T-helper 1 cell (primary cell): ENCODE measurements at places on chromosomes 6 and 20.

GRCh38 chr20:19692100-19692499 lies 66.0 kb upstream of the RIN2 start:
- no peak for DNase-seq

- no peak for DNase-seq
These were observed 8.8 kb upstream of the MOG start for GRCh38 chr6:29647927-29648642.

DNA sequence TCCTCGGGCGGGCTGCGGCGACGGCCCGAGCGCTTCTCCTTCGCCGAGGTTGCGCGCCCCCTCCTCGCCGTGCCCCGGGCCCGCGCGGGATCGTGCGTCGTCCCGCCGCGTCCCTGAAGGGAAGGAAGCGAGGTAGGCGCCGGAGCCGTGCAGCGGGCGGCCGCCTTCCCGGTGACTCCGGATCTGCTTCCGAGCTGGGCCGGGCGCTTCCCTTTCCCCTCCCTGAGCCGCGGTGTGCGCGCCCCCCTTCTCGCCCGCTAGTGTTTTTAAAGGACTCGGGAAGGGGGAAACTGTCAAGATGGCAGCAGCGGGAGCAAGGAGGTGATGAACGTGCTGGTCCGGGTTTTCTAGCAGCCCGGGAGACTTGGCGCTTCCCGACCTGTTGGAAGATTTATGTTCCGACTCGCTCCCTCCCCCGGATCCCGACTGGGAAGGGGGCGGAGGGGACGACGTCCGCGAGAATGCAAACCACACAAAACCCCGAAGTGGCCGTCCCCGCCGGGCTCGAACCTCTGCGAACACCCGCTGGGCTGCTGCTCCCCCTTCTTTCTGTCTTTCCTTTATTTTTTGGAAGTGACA lies 744 bp upstream of the FOXO3 start:
- peak; percentile 19 for DNase-seq

DNA sequence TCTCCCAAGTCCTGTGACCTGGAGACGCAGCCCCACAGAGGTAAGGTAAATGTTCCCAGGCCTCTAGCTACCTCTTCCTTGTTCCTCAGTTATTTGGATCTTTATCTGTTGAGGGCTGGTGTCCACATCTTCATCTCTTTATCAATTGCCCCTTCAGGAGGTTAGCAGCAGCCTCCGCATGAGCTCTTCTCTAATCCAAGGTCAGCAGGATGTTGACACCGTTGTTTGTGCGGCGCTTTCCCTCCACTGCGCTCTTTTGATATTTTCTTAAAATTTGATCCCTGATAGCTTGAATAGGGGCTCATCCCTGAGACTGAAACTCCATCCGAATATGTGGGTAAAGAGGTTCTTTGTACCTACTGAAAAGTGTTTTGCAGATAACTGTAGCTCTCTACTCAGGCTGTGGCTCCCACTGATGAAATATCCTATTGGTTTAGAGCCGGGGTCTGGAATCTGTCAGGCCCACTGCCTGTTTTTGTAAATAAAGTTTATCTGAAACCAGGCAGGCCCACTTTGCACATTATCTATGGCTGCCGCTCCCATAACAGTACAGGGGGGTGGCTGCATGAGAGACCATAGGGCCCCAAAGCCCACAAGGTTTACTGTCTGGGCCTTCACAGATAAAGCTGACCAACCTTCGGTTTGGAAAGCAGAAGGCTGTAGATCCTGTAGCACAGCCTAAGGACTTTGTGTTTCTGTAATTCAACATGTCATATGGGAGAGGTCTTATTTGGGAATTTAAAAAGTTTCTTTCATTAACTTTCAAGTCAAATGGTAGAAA lies 362.6 kb downstream of the QKI start:
- DNase-seq: no peak

DNA sequence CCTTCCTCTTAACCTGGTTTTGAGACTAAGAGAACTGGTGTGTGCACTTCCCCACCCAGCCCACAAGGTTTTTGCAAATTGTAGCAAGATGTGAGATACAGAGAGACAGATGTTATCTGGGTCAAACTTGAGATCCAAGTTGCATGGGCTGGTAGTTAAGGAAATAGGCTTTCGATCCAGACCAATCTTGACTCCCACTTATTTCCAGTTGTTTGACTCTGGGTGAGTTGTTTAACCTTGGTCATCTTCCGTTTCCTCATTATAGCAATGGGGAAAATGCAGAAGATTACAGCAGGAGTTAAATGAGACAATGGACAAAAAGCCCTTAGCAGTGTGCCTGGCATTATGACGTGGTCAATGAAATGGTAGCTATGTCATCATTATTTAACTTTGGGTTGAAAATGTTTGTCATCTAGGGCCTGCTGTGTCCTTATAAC lies 1.7 kb downstream of the SNX21 start:
- DNase-seq: no peak

DNA sequence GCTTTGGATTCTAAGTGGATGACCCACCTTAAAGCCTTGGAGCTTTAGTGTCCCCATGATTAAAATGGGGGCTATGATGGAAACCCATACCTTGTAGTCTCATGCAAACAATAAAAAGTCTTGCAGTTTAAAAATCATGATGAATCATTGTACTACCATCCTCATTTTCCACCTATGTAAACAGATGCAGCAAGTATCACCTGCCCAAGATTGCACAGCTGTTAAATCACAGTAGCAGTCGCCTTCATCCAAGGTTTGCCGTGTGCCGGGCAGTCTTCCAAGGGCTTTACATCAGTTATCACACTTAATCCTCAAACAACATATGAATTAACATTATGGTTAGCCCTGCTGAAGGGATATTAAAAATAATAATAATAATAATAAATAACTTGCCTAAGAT lies 210.3 kb downstream of the FOXA2 start:
- no peak for DNase-seq

- no peak for DNase-seq
These were observed 307.3 kb upstream of the SUPT3H start for GRCh38 chr6:45685076-45685475.

- no peak for DNase-seq
These were observed 501 bp upstream of the PLA2G7 start for GRCh38 chr6:46735720-46736031.

DNA sequence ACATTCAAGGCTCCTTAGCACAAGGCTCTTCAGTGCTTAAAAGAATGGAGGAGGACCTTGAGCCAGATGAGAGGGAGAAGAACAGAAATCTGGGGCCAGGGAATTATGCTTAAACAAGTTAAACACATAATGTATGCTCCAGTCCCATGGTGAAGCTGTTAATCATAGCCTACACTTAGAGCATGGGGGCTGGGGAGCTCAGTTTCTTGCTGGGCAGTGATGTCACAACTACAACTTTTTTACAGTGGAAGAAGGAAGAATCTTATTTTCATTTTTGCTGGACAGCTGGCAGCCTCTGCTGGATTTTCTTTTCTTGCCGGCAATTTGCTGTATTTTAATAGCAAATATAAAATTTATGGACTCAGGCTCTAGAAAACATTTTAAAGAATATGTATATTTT lies 432.5 kb downstream of the CD109 start:
- no peak for DNase-seq
